ENCODE measurements at places on chromosomes 11 and 22. TPM values are rescaled to one million over a fixed set of nuclear protein-coding genes. Genes with fewer than 3 reads are reported as not detected.

- no peaks in the 10 kb centered on the region for H3K4me1 ChIP-seq
- H3K27ac ChIP-seq: no peak overlapping the region
- H3K36me3 ChIP-seq: no peaks in the 10 kb centered on the region
Observed at GRCh38 chr11:105100981-105101630, 38.5 kb downstream of the CARD18 start.

- no peaks in the 10 kb centered on the region for H3K27me3 ChIP-seq
- H3K4me3 ChIP-seq: no peak overlapping the region
- peaks cover 9% of the 10 kb centered on the region for H3K4me1 ChIP-seq
- no peaks in the 10 kb centered on the region for H3K36me3 ChIP-seq
- no peak for DNase-seq
Observed at GRCh38 chr11:34792814-34793258, 123.3 kb downstream of the APIP start.

- H3K27me3 ChIP-seq: no peaks in the 10 kb centered on the region
- no peaks in the 10 kb centered on the region for H3K36me3 ChIP-seq
- H3K4me1 ChIP-seq: no peaks in the 10 kb centered on the region
- no peak for DNase-seq
Observed at GRCh38 chr11:106917973-106918372, 100.3 kb downstream of the GUCY1A2 start.

GRCh38 chr11:2681408-2682145 lies 18.2 kb downstream of the KCNQ1OT1 start:
- H3K4me3 ChIP-seq: no peak overlapping the region
- H3K27me3 ChIP-seq: no peaks in the 10 kb centered on the region
- H3K27ac ChIP-seq: no peak overlapping the region
- H3K4me1 ChIP-seq: peaks cover under 1% of the 10 kb centered on the region

GRCh38 chr11:60485987-60486386 lies 6.6 kb upstream of the MS4A12 start:
- H3K27ac ChIP-seq: no peak overlapping the region
- H3K27me3 ChIP-seq: no peaks in the 10 kb centered on the region
- DNase-seq: no peak
- H3K4me1 ChIP-seq: no peaks in the 10 kb centered on the region

- H3K27ac ChIP-seq: peak within 1 kb of the TSS; percentile 71
- peaks cover 15% of the 10 kb centered on the region for H3K4me1 ChIP-seq
- H3K4me3 ChIP-seq: peak within 1 kb of the TSS; percentile 67
- H3K27me3 ChIP-seq: peaks cover 13% of the 10 kb centered on the region
- no peaks in the 10 kb centered on the region for H3K36me3 ChIP-seq
Observed at GRCh38 chr11:64971421-64972233, at the start of gene MAJIN. TSS of gene MAJIN (minus strand) at chr11:64972108. CDS start at chr11:64959405, 12,703 bp downstream.

DNA sequence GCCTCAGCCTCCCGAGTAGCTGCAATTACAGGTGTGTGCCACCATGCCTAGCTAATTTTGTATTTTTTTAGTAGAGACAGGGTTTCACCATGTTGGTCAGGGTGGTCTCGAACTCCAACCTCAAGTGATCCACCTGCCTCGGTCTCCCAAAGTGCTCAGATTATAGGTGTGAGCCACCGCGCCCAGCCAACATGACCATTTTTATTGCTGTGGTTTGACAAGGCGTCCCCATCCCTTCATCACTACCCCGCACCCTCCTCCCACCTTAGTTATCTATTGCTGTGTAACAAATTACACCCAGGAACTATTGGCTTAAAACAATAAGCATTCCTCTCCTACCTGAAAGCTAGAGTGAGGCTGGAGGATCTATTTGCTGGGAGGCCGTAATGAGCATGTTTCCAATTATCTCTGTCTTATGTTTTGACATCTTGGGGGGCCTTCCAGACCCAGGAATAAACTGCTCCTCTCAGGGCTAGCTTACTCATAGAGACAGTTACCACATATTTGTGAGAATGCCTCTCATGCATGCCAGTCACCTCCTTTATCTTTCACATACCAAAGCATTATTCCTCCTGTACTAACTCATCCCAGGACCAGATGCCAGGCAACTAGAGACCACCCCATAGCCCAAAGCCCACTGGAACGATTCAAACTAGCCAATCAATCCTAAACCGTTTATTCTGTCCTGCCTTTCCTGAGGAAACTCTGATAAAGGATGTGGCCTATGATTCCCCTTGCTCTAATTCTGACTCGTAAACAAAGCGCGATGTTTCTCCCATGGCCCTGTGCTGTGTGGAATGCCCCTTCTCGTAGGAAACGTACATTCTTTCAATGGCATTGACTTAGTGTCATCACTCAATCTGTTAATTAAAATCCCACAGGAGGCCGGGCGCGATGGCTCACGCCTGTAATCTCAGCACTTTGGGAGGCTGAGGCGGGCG lies 19.4 kb downstream of the SNU13 start:
- no peak overlapping the region for H3K4me3 ChIP-seq
- no peak for DNase-seq
- H3K27ac ChIP-seq: no peak overlapping the region
- no peaks in the 10 kb centered on the region for H3K27me3 ChIP-seq
- H3K4me1 ChIP-seq: peaks cover 18% of the 10 kb centered on the region
- H3K36me3 ChIP-seq: peaks cover 19% of the 10 kb centered on the region

GRCh38 chr11:60899046-60899936 lies 7.1 kb downstream of the PRPF19 start:
- no peak for DNase-seq
- no peak overlapping the region for H3K4me3 ChIP-seq
- peaks cover 92% of the 10 kb centered on the region for H3K36me3 ChIP-seq
- H3K27ac ChIP-seq: no peak overlapping the region

DNA sequence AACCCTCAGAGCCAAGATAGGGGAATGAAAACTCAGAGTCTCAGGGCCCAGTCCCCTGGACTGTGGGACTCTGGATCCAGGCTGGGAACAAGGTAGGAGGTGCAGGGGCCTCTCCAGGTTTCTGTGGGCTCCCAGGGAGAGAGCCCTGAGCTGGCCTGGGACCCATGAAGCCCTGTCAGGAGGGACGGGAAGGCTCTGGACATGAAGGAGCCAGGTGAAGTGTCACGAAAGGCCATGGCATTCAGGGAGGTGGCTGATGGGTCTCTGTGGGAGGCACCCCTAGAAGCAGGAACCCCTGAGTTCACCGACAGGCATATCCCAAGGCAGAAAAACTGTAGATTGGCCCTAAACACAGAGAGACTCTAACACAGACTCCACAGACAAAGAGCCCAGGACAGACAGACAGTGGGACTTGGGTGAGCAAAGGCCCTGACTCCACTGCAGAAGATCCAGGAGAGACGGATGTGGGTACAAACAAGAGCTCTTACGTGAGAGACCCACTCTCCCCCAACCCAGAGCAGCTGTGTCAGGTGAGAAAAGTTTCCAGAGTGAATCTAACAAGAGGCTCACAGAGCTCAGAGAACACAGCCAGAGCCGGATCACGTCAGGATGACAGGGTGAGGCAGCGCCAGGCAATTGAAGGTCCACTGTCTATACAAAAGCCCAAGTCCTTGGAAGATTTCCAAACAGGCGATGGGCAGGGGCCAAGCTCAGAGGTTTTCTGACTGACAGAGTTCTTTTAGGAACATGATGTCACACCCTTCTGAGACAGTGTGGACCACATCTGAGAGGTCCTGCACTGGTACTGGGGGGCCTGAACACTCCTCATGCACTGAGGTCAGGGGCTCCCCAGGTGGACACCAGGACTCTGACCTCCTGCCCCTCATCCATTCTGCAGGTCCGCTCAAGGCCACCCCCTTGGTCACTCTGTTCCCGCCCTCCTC lies 27.4 kb downstream of the IGLL5 start:
- H3K4me1 ChIP-seq: no peaks in the 10 kb centered on the region
- H3K27ac ChIP-seq: no peak overlapping the region
- no peak overlapping the region for H3K4me3 ChIP-seq

DNA sequence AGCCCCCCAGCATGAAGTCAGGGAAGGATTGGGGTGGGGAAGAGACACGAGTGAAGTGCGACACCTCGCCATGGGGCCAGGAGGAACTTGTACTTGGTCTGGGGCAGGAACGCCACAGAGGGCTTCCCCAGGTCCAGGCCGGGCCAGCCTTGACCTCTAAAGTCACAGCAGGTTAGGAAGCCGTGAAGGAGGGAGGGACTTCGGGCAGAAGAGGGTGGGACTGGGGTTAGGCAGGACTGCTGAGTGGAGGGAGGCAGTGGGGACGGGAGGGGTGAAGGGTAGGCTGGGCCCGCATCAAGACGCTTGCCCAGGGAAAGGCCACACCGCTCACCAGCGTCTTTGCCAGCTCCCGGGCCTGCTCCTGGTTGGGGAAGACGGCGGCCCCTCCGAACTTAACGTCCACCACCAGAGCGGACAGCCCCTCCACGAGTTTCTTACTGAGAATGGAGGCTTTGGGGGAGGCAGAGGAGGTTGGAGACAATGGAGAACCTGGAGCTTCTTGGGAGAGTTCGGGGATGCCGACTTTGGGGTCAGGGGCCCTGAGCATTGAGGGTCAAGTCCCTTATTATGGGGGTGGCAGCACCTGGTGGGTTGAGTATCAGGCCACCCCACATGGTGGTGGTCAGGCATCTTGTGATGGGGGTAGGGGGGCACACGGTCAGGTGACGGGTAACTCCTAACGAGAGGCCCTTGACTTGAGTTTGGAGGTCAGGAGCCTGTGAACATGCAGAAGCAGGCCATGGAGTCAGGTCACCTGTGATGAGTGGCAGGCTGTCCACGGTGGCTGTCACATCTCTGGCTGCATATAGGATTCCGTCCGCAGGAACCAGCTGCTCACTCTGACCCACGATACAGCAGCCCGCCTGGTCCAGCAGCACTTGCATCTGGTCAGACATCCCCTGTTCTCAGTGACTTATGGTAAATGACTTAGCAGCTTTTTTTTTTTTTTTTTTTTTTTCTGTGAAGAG lies 1.7 kb upstream of the SCO2 start:
- H3K4me3 ChIP-seq: peak overlapping the region; percentile 79
- peak overlapping the region; percentile 97 for H3K27ac ChIP-seq
- peaks cover 20% of the 10 kb centered on the region for H3K36me3 ChIP-seq
- H3K27me3 ChIP-seq: peaks cover 31% of the 10 kb centered on the region

GRCh38 chr11:126816645-126817044 lies 183.9 kb downstream of the KIRREL3 start:
- H3K36me3 ChIP-seq: no peaks in the 10 kb centered on the region
- no peak overlapping the region for H3K4me3 ChIP-seq
- no peak for DNase-seq

- H3K36me3 ChIP-seq: no peaks in the 10 kb centered on the region
- H3K27ac ChIP-seq: peak overlapping the region; percentile 92
Observed at GRCh38 chr22:38923463-38924346, 33.7 kb upstream of the APOBEC3A start.

- no peak overlapping the region for H3K4me3 ChIP-seq
- no peaks in the 10 kb centered on the region for H3K36me3 ChIP-seq
- H3K4me1 ChIP-seq: no peaks in the 10 kb centered on the region
- H3K27me3 ChIP-seq: no peaks in the 10 kb centered on the region
Observed at GRCh38 chr11:108994887-108995286, 330.0 kb downstream of the DDX10 start.

- no peaks in the 10 kb centered on the region for H3K36me3 ChIP-seq
- H3K4me3 ChIP-seq: no peak overlapping the region
- H3K27ac ChIP-seq: no peak overlapping the region
- peaks cover 15% of the 10 kb centered on the region for H3K4me1 ChIP-seq
Observed at GRCh38 chr22:49674479-49675050, 153.1 kb downstream of the BRD1 start.

- no peaks in the 10 kb centered on the region for H3K36me3 ChIP-seq
- no peak overlapping the region for H3K4me3 ChIP-seq
- DNase-seq: no peak
- peaks cover 11% of the 10 kb centered on the region for H3K4me1 ChIP-seq
- H3K27ac ChIP-seq: no peak overlapping the region
Observed at GRCh38 chr22:37287550-37287951, 5.2 kb downstream of the CYTH4 start.

DNA sequence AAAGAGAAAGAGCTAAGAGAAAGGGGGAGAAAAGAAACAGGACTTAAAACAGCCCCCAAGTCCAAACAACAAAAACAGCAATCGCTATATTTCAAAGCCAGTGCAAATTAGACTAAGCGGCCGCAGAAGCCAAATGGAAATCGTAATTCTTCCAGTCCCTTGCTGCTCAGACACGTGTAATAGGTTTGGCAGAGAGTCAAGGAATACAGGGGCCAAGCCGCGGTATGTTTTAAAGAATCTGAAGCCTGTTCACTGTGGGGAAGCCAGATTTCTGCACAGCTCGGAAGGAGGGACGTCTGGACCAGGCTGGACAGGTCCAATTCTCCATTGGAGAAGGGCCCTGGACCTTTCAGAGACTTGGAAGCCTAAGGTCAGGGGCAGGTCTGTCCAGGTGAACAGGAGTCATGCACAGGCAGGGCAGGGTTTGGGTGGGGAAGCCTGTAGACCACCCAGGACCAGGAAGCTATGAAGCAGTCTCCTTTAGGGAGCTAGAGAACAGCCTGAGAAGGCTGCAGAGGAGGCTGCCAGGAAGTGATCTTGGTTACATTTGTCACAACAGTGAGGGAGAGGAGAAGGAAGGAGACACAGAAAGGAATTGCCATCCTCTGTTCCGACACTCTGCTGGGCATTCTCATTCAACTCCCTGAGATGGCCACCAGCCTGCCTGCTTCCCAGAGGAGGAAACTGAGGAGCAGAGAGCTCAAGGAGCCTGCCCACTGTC lies 265.5 kb upstream of the ISX start:
- no peak for DNase-seq
- peaks cover 67% of the 10 kb centered on the region for H3K27me3 ChIP-seq
- no peaks in the 10 kb centered on the region for H3K4me1 ChIP-seq
- no peaks in the 10 kb centered on the region for H3K36me3 ChIP-seq
- H3K4me3 ChIP-seq: no peak overlapping the region

DNA sequence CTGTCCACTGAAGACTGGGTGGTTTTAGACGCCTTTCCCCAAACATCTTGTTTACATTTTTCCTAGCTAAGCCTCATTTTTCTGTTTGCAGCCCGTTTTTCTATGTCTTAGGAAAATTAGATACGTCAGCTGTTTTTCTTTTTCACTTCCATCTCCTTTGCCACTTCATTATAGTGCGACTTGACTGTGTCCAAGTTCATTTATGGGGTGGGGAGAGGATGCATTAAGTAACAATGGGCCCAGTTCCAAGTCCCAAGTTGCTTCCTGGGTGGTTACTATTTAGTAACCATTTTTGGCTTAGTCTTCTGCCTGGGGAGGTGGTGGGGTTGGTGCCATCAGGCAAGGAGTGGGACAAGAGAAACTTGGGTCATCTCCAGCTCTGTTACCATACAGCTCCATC lies 83.0 kb downstream of the TRAF6 start:
- no peak overlapping the region for H3K4me3 ChIP-seq
- H3K36me3 ChIP-seq: no peaks in the 10 kb centered on the region
- no peak for DNase-seq
- H3K4me1 ChIP-seq: no peaks in the 10 kb centered on the region

DNA sequence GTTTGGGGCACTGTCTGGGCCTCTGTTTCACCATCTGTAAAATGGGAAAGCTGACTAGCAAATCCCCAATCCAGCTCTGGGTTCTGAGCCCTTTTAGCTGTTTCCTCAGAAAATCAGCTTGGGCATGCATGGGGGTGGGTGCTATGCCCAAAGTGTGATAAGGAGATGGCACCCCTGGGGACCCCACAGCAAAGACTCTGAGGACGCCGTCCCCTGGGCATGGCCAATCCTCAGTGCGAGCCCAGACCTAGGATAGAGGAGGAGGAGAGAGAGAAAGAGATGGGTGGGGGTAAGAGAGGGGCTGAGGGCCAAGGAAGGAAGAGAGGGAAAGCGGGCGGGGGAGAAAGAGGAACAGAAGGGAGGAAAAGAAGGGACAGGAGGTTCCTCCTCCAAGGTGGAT lies 31.8 kb downstream of the TPBGL start:
- H3K27ac ChIP-seq: no peak overlapping the region
- H3K27me3 ChIP-seq: no peaks in the 10 kb centered on the region
- peaks cover 7% of the 10 kb centered on the region for H3K4me1 ChIP-seq
- H3K4me3 ChIP-seq: no peak overlapping the region

The SYT7 gene
- 18.9 TPM for total RNA-seq

The SLC6A5 gene
- total RNA-seq: not detected

The VPREB1 gene
- total RNA-seq: not detected

The LARGE2 gene
- total RNA-seq: not detected

The H19 gene
- total RNA-seq: 634 TPM

The CHST1 gene
- total RNA-seq: 2.9 TPM

The CLCF1 gene
- total RNA-seq: 0.82 TPM
